ENCODE measurements at places on chromosomes 6 and 20.

DNA sequence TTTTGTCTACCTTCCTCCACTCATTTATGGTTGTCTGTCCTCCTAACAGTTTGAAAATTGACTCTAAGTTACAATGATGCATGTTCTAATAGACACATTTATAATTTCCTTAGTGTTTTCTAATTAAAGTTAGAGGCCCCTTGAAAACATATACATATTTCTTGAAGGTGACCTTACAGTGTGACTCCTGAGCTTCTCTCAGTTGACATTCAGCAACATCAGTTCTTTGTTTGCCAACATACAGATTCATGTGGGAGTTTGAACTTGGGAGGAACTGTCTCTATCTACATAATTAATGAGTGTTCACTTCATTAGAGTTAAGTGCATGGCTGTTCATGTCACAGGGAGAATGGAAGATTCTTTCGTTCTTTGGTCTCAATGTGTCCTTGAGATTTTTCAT lies 658.2 kb downstream of the GRIK2 start:
- DNase-seq, result no peak

- peak; percentile 22 for DNase-seq
These were observed 37.6 kb upstream of the CHMP4B start for GRCh38 chr20:33773412-33774089.

GRCh38 chr6:72422171-72422570 lies 199.7 kb upstream of the KCNQ5 start:
- no peak for DNase-seq

GRCh38 chr20:53097371-53097770 lies 125.2 kb downstream of the TSHZ2 start:
- no peak for DNase-seq

- DNase-seq, result no peak
These were observed 55.6 kb upstream of the ATXN1 start for GRCh38 chr6:16816891-16817290.

DNA sequence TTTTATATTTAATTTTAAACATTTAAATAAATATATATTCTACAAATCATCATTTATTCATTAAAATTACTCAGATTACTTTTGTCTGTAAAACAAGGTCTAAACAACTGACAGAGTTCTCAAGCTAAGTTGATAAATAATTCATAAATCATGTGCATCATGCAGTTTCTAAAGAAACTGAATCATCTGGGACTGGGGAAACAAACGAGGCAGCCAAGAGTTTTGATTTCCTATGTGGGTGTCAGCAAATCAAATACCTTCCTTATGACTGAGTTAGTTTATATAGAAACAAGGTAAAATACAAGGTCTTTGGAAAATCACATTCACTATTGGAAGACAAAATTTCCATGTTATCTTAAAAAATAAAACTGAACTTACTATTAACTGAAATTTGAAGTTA lies 149.9 kb upstream of the BEND6 start:
- no peak for DNase-seq

- peak; percentile 45 for DNase-seq
These were observed 878 bp upstream of the PNRC1 start for GRCh38 chr6:89079511-89080234.

- peak; percentile 43 for DNase-seq
These were observed 290.2 kb downstream of the BTBD3 start for GRCh38 chr20:12207875-12208274.

DNA sequence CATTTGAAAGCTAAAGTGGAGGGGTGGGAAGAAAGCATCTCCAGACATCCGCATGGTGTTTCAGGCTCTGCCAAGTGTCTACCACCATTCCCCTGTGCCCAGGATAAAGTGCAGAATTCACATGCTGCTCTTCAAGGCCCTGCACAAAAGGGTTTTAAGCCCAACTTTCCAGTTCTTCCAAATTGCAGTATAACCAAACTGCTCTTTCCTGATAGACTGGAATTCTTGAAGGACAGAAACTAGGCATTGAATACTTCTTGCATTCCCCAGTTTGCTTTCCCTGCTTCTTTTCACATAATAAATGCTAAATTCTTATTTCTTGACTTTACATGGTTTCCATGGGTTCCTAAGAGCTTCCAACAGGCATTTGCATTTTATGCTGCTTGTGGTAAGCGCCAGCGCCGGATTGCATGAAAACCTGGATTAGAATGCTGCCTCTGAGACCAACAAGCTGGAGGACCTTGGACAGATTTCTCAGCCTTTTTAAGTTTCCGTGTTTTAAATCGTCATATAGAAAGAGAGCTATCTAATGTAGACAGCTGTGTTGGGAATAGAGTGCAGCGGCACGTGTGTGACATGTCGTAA lies 7.9 kb downstream of the SOX4 start:
- DNase-seq, result no peak

DNA sequence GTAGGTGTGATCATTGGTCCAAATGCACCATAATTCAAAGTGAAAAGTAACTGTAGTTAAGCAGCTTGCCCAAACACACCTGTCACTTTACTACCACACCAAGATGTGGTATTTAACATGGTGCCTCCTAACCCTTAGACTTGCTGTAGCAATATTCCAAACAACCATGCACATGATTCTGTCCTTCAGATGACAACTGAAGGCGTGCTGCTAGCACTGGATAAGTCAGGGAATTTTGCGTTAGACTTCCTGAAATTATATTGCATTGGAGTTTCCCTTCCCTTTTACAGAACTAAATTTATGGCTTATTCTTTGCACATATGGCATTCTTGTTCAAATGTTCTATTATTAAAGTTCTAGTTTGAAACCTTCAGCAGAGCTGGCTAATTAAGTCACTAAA lies 106.2 kb downstream of the ARHGAP18 start:
- no peak for DNase-seq

GRCh38 chr20:15222502-15223330 lies 885.3 kb upstream of the FLRT3 start:
- no peak for DNase-seq

DNA sequence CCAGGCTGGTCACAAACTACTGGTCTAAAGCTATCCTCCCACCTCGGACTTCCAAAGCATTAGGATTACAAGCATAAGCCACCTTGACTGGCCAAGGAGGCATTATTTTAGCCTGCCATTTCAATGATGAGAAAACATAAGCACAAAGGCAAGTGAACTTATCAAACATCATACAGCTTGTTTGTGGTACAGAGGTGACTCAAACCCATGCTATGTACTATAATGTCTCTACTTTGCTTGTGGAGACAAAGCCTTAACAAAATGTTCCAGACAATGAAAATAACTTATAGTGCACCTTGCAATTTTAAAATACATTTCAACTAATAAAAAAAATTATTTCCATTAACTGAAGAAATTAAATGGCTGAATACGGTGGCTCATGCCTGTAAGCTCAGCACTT lies 26.2 kb downstream of the HDAC2 start:
- DNase-seq, result no peak

DNA sequence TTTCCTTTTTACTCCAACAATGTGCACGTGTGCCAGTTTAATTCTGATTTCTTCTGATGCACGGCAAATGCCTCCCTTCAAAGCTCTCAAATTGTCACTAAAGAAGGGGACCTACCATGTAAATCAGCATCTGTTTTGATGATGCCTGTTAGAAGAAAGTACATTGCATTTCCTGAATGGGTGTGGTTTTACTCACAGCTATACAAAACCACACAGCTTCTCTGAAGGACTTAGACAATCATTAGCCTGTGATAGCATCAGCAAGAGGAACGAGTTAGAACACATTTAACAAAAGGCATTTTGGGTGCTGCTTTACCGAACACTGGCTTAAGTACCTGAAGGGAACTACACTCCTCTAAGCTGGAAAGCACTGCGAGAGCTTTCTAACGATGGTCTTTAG lies 109.4 kb downstream of the ATXN1 start:
- no peak for DNase-seq

GRCh38 chr6:34929241-34929978 lies 40.4 kb downstream of the ANKS1A start:
- DNase-seq, result no peak

GRCh38 chr6:156182356-156182755 lies 594.8 kb upstream of the ARID1B start:
- DNase-seq, result no peak

- no peak for DNase-seq
These were observed 23.9 kb downstream of the RNF217 start for GRCh38 chr6:124986164-124986563.

GRCh38 chr20:58241766-58242465 lies 13.5 kb upstream of the ANKRD60 start:
- DNase-seq, result no peak

DNA sequence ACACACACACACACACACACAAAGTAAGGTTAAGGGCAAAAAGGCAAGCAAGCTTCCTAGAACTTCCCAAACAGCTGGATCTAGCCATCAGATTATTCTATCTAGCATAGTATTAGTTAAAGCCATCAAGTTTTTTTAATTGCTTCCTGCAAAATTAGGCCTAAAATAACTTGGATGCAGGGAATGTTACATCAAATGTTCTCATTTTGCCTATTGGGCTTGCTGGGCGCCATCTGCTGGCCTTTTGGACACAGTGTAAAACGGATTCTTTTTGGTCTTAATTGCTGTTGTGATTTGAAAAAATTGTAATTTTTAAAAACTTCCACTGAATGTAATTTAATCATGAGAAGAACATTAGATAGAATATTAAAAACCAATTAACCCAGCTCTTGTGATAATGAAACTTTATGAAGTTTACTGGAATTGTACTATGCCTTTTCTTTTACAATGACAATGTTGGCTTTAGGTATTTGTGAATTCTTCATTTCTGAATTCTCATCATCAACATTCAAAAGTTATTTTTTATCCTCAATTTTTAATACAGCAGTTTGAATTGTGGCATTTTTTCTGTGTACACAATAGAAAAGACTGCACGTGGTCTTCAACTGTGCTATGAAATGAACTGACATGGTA lies 6.8 kb downstream of the MKKS start:
- peak; percentile 51 for DNase-seq

GRCh38 chr6:158270389-158271127 lies 41.7 kb upstream of the TULP4 start:
- no peak for DNase-seq

DNA sequence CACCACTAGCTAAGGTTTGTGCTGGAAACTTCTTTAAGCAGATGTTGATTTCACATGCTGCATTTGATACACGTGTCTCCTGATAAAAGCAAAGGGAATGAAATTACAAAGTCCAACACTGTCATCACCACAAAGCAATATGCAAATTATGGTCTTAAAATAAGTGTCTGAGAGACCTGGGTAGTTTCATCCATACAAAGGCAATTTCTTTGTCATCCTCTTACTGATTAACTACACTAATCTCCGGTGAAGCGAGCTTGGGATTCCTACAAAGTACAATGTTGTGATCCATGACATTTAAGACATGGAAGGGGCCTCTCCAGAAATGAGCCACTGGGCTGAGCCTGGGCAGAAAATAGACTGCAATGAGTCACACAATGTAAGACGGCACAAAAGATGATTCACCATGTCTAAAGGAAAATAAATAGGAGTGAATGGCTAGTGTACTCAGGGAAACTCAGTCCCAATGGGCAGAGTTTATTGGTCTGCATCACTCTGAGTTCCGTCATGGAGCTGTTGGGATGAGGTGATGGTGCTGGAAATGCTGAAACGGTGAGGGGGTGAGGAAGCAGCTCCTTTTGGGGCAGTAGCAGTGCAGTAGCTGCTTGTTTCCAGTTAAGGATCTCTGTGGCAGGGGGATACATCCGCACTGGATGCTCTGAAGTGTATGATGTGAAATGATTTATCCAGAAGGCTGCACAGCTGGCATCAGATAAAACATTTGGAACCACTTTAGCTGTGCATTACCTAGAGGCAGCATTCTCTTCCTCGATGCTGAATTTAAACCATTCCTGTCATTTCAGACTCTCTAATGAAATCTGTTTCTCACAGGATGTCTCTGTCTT lies 103.3 kb downstream of the IBTK start:
- DNase-seq, result no peak

DNA sequence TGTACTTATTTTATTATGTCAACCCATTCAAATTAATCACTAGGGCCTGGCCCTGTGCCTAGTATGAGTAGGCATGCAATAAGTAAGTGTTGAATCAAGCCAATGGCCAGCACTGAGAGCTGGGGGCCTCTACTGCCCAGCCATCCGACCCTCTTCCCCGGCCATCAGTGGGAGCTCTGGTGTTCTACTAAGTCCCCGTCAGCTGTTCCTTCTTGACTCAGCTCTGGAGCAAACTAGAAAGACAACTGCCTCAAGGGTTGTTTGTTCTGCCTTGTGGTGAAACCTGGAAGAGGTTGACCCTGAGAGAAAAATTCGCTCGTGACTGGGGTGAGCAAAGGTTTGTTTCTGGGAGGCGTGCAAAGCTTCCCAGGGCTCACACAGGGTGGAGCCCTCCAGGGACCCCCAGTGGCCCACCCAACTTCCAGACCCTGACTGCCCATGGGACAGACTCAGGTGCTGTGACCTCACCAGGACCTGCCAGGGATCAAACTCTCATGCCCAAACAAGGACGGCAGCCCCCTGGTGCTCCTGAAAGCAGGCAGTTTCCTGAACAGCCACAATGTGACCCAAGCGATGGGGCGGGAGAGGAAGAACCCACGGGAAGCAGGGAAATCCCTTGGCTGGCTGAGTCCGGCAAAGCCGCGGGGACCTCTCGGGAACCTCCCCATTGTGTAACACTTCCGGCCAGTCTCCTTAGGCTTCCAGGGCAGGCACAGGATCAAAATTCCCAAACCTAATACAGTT lies 50.4 kb downstream of the BANF2 start:
- DNase-seq, result no peak

DNA sequence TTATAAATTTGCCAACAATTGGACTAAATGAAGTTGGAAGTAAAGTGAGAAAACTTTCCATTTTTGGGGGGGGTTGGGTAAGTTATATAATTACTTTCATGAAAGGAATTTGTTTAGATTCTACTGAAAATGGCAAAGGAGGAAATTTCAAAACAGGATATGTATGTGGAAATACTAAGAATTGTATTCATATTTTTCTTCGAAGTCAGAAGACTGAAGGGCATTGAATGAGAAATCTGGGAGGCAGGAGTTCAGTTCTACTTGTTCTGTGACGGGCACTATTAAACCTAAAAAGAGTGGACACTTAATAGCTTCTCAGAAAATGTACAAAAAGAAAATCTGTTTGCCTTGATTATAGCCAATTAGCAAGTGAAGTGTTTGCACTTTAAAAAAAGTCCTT lies 114.7 kb downstream of the PRIM2 start:
- no peak for DNase-seq

DNA sequence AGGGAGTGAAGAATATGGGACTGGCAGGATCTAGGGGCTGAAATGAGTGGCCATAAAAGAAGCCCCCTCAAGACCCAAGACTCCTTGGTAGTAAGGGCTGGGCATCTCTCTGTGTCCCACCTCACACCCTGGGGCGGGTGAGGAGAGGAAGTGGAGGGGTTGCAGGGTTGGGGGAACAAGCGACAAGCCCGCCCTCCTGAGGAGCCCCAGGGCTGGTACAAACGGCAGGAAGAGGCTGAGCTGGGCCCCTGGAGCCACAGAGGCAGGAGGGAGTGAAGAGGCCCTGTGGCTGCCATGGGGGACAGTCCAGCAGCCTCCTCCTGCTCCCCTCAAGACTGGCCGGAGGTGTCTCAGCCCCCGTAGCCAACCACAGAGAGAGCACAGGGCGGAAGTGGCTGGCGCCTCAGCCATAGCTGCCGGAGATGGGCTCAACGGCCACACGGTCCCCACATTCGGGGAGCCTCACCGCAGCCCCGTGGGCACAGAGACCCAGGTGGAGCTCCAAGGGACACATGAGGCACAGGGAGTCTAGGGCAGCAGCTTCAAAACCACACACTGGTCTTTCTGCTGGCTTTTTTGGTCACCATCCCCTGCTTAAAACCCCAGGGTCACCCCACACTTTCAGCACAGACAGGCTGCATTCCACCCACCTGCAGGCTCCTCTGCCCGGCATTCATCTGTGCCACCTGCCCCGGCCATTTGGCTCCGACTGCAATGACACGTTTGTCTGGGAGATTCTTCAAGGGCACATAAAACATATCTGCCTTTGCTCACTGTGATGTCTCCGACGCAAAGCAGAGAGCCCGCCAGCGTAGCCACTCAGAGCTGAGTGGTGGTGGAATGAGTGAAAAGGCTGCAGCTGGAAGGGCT lies 524 bp downstream of the C20orf203 start:
- no peak for DNase-seq
